NCI-H1417 treated with DMSO at 0.1 percent for 48 hours (cell line): ENCODE measurements at places on chromosomes 6 and 20.
A peak's percentile ranks its signal among the peaks of the same experiment; 100 is the strongest.

DNA sequence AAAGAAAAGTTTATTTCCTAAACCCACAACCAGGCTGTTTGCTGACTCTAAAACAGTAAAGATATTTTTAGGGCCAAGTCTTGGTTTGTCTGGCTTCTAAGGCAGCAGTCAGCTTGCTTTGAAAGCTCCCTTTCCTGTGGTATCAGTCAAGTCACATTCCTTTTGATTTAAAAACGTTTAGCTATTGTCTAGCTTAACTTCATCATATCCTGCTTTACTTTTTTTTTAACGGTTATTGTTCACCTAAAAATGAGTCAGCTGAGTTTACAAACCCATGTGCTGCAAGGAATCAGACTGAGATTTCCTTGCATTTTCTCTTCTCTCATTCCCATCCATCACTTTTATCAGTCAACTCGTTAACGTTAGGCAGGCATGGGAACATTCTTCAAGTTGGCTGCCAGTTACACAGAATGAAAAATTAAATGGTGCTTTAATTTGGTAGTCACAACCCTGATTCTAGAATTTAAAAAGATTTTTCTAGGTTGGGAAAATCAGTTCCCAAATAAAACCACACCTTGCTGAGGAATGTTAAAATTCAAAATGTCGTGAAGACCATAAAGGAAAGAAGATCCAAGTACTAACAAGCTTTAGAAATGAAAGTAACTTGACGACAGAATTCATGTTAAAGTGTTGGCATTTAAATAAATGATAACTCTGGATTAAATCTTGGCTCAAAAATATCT, 45.9 kb downstream of the ELOVL5 start:
- no peak for DNase-seq

DNA sequence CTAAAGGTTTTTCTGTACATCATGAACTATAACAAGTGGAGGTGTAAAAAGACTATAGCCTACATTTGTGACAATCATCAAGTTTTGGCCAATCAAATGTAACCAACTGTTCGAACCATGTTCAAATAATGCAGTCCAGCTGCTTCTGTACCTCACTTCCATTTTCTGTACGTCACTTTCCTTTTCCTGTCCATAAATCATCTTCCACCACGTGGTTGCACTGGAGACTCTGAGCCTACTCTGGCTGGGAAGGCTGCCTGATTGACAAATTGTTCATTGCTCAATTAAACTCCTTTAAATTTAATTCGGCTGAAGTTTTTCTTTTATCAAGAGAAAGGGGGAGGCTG, 270.4 kb upstream of the JARID2 start:
- DNase-seq: no peak

DNA sequence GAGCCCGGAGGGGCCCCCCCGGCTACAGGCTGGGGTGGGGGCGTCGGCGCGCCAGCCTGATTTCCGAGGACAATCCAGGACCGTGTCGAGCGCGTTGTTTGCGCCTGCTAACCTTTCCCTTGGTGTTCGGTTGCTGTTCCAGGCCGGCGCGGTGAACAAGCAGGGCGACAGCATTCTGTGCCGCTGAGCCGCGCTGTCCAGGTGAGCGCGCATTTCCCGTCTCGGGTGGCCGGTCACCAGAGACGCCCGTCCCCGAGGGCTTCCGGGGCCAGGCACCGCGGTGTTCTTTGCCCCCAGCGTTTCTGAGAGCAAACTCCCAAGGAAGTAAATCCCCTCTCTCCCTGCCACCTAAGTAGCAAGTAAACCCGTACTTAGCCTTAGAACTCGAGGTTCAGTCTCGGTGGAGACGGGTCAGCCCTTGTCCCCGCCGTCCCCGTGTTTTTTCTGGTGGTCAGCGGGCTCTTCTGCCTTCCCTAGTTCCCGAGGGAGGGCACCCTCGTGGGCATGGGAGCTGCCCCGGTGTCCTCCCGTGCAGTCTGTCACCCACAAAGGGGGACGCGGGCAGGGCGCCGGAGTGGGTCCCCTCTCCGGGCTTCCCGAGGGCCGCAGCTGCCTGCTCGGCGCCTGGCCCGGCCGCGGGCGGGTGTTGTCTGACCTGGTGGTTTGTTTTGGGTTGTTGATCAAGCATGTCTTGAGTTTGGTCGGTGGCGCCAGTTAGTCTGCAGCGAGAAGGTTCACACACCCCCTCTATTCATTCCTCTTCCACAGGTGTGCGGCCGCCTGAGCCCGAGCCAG, 1.5 kb downstream of the ID4 start:
- DNase-seq: peak; percentile 78

GRCh38 chr6:108914235-108915022, 66.2 kb downstream of the ARMC2 start:
- no peak for DNase-seq

GRCh38 chr6:43944908-43945767, 175.1 kb downstream of the VEGFA start:
- no peak for DNase-seq

DNA sequence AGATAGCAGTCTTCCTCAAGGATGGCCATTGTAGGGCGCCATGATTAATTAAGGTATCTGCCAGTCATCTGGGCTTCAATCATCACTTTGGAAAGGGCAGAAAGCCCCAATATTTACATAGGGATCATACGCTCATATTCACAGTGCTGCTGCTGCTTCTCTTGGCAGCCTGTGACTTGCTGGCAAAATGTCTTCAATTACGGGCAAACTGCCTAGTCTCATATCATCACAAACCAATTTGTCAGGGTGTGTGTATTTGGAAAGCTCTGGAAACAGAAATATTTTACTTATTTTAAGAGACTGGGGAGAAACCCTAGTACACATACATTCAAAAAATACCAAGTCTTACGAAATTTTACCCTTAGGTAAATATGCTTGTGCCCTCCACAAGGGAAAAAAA, 77.6 kb downstream of the SAMD5 start:
- no peak for DNase-seq

- DNase-seq: no peak
These were observed 91.6 kb upstream of the FAM184A start for GRCh38 chr6:119170103-119170446.

DNA sequence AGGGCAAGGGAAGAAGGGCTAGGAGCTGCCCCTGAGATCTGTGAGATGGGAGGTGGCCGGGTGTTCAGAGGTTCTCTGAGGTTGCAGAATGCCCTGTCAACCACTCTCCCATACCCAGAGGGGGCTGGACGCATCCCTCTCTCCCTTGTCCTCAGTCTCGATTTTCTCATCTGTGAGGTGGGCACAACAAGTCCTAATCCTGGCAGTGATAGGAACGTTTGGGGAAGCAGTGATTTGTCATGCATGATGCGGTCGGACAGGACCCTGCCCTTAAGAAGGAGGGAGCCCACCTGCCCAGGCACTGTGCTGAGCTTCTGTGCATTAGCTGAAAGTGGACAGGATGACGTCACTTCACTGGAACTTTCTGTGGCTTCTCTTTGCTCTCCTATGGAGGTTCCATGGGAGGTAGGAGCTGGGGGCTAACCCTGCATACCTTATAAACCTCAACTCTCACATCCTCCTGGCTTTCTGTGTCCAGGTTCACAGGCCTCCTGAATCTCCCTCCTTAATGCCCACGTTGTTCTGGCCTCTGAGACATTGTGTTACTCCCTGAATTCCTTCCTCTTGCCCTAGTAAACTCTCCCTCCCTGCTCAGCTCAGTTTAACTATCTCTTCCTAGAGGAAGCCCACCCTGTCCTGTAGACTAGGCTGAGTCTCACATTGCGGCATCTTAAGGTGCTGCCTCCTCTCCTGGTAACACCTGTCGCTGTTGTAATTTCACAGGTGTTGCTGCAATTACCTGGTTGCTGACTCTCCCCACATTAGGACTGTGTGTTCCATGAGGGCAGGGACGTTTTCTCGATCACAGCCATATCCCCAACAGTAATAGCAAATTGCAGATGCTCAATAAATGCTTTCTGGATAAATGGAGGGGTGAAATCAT, 30.1 kb upstream of the CSNK2A1 start:
- DNase-seq: no peak

- no peak for DNase-seq
These were observed 35.0 kb downstream of the AKIRIN2 start for GRCh38 chr6:87667032-87667431.

DNA sequence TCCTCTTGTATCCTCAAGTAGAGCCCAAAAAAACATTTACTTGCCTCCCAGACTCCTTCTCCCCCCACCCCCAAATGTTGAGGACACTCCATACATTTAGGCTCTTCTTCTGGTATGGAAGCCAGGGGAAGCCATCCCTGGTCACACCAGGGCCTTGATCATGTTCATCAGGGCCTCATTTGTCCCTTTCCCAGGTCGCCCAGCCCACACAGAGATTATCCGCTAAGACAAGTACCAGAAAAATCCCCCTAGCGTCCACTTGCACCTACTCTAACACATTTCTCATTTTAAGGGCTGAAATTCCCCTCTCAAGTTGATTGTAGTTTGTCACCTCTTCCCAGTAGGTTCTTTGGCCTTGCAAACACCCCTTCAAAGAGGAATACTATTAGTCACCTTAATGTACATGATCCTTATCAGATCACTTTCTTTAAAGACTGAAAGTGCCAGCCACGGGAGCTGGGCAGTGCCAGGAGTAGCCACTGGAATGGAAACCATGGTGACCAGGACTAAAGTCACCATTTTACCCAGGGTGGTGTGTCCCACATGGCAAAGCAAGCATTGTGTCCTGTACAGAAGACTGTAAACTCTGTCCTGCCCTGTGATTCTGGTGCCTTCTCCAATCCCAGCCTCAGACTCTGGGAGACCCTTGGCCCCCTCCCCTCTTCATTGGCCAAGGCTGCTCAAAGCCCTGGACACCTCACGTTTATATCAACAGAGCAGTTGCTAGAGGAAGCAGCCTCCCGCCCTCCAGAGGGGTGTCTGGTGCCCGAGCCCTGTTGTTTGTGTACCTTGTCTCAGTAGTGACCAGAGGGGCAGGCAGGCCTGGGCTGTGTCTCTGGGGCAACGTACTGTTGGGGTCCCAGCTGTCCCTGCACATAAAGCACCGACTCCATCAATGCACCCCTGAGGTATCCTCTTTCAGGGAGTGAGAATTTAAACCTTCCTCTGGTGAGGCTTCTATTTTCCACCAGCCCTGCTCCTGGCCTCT, 5.0 kb upstream of the APOBEC2 start:
- DNase-seq: no peak

DNA sequence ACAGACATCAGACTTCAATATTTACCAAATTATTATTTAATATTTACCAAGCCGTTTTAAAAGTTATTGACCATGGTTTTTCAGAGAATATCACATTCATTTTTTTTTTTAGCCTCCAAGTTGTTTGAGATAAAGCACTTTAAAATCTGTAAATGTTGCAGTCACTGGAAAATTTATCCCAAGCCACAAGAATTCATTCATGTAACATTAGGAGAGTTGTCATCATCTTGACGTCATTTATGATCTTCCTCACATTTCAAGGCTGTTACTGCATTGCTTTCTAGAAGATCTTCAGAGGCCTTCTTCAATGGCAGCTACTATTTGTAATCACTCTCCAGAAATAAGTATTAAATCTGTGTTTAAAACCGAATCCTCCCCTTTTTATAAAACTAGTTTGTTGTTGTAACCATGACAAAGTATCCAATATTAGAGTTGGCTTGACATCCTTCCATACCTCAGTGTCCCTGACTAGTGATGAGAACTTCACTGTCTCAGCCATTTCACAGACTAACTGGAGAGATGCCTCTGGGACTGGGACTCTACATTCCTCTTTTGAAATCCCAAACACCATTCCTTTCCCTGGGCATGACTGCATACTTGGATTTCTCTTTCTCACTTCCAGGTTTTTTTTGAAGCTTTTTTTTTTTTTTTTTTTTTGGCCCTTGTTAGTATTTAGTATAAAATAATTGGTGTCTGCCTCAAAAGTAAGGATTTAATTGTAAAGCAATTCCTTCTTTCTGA, 100.1 kb downstream of the ZFAND3 start:
- no peak for DNase-seq

GRCh38 chr6:513961-514360, 122.4 kb downstream of the IRF4 start:
- DNase-seq: no peak
